ENCODE measurements at places on chromosomes 2 and 18.

GRCh38 chr2:73290049-73290839 is 3.1 kb downstream of the EGR4 start:
- peak; percentile 77 for DNase-seq

DNA sequence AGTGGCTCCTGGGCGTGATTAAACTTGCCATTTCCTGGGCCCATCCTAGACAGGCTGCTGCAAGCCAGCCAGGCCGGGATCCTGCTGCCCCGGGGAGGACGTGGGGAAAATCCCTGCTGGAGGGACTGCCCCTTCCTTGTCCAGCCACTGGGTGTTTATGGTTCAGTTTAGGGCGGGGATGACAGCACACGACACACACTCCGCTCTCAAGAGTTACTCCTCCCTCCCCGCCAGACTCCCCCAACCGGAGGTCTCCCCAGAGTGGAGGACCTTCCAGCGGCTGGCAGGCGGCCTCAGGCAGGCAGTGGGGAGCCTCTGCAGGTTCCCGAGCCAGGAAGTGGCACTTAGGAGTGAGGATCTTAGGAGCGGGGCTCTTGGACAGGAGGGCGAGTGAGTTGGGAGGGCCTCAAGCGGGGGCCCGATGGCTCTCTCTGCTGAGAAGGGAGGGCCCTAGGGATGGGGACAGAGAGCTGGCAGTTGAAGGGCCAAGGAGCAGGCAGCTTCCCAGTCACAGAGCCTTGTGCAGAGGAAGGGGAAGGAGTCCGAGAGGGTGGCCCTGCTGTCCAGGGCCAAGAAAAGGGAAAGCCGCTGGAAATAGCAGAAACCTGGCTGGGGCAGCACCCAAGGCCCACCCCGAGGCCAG is 5.7 kb upstream of the GPR35 start:
- peak; percentile 37 for DNase-seq

DNA sequence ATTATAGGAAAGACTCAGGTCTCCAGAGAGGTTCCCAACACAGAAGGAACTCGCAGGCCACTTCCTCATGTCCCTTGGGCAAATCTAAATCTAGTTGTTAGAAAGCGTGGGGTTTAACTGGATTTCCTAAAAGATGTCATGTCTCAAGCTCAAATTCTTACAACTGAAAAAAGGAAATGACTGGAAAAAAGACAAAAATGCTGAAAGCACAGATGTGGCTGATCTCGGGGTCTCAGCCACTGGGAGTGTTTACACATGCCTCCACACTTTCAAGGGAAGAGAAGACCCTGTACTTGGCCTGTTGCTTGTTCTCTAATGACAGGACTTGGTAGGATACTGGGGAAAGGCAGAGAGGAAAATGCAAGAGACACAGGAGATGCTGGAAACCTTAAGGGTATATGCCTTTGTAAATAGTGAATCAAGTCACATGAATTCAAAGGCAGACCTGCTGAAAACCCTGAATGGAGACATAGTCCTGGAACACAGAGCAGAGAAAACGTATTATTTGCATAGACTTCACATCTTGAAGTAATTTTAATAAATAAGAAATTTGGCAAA is 160.9 kb upstream of the MEIS1 start:
- DNase-seq = no peak

DNA sequence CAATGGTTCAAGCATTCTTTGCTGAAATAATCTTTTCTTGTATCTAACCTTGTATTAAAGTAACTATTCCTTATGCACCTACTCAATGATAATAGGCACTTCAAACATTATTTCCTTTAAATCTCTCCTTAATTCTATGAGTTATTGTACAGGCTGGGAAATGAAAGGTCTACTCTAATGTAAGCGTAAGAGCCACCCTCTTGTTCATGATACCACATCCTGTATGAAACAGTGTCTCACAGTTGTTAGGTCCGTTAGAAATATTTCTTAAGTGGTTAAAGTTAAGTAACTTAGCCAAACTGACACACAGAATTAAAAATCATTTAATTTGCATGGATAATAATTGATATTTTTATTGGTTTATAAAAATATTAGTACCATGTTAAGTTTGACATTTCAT is 162.5 kb upstream of the RPRM start:
- DNase-seq = no peak

- DNase-seq = peak; percentile 88
Measured at GRCh38 chr2:238133499-238134392, 4.7 kb upstream of the KLHL30 start.

- no peak for DNase-seq
Measured at GRCh38 chr2:48474574-48475298, 55.2 kb upstream of the STON1 start.

- DNase-seq = no peak
Measured at GRCh38 chr2:160300203-160300602, 100.1 kb upstream of the ITGB6 start.

GRCh38 chr2:28378679-28379584 is 13.7 kb upstream of the FOSL2 start:
- DNase-seq = no peak

DNA sequence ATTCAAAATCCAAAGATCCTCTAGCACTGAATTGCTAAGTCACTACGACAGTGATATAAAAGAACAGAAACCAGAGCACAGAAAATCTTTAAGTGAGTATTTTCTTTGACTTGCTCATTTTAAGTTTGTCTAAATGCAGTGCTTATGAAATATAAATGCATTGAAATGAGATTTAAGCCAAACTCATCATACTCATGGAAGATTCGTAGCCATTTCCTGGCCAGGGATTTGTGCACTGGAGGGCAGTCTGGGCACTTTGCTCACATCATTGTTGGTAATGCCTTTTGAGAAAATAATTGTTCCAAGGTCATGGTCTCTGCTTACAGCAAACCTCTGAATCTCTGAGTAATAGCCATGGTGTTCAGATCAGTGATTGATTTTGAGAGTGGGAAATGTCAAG is 307.7 kb downstream of the ARHGAP15 start:
- DNase-seq = no peak

- peak; percentile 60 for DNase-seq
Measured at GRCh38 chr2:128644718-128645256, 326.1 kb upstream of the HS6ST1 start.

- peak; percentile 91 for DNase-seq
Measured at GRCh38 chr2:37670378-37671008, 949 bp downstream of the CDC42EP3 start.

GRCh38 chr2:40120026-40120425 is 331.9 kb downstream of the SLC8A1 start:
- DNase-seq = no peak

- no peak for DNase-seq
Measured at GRCh38 chr2:124163840-124164239, 138.8 kb downstream of the CNTNAP5 start.

DNA sequence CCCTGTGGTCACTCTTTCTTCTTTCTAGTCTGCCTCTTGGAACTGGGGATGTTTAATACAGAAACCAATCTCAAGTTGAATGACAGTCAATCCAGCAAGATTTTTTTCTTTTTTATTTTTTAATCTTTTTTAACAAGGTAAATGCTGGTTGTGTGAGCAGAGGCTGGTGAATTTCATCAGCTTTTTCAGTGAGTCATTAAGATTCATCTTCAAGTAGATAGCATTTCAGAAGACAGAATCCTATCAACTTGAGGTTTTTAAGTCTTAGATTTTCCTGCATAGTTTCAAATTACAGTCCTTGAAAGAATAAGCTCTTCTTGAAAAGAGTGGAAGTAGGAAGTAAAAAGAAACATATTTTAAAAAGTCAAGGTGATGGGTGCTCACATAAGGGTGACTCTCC is 12.4 kb downstream of the SLC8A1 start:
- no peak for DNase-seq

DNA sequence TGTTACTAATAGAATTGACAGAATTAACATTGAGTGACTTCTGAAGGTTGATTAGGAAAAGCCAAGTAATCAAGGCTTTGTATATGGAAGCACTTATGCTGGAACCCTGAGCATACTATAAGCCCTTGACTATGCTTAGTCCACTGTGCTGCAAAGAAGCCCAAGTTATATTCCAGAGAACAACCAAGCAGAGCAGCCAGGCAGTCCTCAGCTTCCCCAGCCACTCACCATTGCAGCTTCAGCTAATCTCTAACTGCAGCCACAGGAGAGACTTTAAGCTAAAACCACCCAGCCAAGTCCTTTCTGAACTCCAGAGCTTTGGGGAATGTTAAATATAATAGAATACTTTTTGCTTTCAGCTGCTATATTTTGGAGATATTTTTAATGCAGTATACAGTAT is 164.4 kb upstream of the VWC2L start:
- no peak for DNase-seq

- DNase-seq = peak; percentile 93
Measured at GRCh38 chr2:44981714-44982108, 27.5 kb downstream of the SIX2 start.

Measured in osteoblast (primary cell).